ENCODE measurements at places on chromosomes 1 and 21.

DNA sequence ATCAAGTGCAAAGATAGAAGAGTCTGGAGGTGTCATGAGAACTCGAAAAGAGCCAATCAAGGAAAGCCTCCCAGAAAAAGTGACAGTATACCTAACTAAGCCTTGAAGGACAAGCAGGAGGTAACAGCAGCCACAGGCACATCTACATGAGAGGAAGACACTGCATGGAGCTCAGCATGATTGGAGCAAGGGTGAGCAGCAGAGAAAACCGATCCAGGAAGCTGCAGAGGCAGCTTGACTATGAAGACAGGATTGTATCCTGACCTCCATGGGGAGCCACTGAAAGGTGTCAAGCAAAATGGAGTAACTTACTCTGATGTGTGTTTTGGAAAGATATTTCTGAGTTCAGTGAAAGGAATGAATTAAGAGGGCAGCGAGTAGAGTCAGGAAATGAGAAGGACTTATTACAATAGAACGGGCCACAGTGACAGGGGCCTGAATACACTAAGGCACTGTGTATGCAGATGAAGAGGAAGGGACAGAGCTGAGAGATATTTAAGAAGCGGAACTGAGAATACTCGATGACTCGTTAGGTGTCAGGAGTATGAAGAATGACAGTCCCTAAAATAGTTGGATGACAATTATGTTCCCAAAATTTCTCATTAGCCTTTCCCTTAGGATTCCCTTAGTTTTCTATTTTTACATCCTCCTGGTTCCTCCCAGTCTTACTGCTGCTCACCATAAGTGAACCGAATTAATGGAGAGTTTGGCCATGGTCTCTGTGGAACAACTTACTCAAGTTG is 139.3 kb upstream of the NFIA start:
- DNase-seq, result no peak

DNA sequence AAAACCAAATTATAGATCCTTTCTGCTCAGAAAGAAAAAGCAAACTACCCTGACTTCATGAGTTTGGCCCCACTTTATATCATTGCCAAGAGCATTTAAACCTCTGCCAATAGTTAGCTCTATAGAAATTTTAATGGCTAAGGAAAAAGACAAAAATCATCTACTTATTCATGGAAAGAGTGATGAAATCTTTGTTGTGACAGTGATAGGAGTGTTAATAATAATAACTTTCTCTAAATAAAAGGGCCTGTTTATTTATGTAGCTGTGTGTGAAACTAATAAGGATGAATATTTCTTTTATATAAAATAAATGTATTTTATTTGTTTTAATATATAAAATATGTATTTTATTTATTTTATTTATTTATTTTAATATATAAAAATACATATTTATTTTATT is 6.4 kb downstream of the CHODL start:
- no peak for DNase-seq

DNA sequence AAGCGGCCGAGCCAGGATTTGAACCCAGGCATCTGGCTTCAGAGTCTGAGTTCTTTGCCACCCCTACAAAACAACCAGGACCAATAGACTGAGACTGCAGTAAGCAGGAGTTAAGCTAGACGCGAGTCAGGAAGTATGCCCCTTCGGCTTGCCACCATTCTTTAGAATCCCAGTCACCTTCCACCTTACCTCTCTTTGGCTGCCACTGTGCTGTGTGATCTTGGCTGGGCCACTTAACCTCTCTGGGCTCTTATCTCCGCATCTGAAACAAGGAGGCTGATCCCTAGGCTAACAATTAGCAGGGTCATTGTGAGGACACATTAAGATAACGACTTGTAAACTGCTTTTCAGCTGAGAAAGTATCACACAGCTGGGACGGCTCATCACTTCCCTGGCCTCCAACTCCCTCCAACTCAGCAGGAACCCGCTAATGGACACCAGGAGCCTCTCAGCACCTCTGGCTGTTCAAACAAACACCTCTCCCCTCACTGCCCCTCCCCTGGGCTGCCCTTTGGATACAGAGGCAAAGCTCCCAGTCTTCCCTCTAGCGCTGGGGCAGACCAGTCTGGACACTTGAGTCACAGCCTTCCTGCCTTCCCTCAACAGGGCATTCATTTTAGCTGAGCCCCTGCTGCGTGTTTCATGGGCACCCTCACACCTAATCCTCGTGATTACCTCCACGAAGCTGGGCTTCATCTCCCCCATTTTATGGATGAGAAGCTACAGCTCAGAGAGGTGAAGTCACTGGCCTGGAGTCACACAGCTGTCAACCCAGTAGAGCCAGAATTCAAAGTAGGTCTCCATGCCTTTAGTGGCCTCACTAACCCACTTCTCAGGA is 83.2 kb downstream of the CAMK2N1 start:
- DNase-seq, result no peak

DNA sequence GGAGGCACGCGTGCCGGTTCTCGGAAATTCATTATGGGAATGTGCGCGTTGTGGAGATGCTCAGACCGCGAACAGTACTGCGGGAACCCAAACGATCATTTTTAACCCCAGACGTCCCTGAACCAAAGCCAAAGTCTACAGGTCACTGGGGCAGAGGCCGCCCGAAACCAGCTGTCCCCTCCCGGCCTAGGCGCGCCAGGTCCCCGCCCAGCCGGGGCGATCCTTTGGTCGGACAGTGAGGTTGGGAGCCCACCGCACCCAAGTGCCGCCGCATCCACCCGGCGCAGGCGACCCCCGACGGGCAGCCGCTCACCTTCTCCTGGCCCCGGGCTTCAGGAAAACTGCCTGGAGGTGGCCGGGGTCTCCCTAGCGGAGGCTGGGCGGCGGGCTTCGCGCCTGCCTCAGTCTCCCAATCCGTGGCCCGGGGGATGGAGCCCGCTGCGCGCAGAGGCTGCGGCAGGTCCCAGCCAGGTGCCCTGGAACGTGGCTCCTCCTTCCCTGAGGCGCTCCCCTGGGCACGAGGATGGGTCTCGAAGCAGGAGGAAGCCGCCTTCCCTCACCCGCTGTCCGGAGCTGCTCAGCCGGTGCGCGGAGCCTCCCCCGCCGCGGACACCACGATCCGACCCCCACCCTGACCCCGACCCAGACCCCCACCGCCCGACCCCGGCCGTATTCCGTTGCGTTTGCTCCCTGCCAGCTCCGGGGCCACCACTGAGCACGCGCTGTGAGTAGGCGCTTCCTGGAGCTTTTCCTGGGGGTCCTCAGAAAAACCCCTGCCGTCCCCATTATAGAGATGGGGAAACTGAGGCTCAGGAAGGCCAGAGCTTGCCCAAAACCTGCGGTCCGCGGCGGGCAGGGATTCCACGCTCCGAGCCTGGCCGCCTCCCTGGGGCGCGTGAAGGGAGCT is 8.1 kb upstream of the SLX9 start:
- DNase-seq, result no peak

DNA sequence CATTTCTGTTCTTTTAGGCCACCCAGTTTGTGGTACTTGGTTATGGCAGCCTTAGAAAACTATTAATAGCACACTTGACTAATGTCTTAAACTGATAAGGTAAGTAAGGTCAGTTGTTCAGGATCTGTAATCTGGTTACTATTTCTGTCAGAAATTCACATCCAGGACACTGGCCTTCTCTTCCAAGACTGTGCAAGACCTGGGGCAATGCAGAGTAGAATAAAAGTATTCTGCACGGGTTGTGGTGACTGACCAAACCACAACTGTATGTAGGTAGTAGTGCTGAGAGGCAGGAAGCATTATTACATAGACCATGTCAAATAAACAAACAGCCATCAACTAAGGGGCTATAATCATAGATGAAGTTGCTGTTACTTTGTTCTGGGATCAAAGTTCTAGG is 46.7 kb downstream of the WARS2 start:
- no peak for DNase-seq

- DNase-seq, result no peak
These were observed 40.1 kb downstream of the ACTL8 start for GRCh38 chr1:17795081-17795809.

DNA sequence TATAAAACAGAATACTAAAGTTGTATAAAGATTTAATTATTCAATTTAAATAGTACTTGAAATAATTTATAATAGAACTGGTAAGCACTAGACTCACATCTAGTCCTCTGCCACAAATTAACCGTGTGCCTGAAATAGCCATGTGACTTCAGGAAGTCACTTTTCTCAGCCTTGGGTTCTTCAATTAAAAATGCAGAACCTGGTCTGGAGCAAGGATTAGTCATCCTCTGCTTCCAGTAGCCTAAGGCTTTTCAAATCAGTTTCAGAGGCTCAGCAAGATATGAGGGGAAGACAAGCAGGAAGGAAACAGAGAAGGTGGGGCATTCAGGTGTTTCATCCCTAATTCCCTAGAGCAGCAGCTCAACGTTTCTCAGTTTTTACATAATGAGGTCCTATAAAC is 23.0 kb downstream of the DPH5 start:
- no peak for DNase-seq

GRCh38 chr1:77986810-77987209 is 7.9 kb upstream of the FUBP1 start:
- DNase-seq, result no peak

- DNase-seq, result no peak
These were observed 1.4 kb upstream of the EPHB2 start for GRCh38 chr1:22709227-22709626.

- no peak for DNase-seq
These were observed 185.4 kb upstream of the AJAP1 start for GRCh38 chr1:4468804-4469514.

DNA sequence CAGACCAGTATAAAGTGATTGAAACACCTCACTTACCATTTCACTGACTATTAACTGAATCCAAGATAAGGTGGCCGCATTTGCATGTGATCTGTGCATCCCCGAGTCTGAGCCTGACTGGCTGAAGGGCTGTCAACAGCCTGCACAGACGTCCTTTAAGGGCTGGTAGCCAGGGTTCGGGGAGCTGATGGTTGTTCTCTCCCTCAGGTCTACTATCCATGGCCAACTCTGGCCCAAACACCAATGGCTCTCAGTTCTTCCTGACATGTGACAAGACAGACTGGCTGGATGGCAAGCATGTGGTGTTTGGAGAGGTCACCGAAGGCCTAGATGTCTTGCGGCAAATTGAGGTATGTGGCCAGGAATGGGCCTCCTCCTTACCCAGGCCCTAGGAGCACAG is 14.0 kb downstream of the PPIE start:
- DNase-seq, result no peak

DNA sequence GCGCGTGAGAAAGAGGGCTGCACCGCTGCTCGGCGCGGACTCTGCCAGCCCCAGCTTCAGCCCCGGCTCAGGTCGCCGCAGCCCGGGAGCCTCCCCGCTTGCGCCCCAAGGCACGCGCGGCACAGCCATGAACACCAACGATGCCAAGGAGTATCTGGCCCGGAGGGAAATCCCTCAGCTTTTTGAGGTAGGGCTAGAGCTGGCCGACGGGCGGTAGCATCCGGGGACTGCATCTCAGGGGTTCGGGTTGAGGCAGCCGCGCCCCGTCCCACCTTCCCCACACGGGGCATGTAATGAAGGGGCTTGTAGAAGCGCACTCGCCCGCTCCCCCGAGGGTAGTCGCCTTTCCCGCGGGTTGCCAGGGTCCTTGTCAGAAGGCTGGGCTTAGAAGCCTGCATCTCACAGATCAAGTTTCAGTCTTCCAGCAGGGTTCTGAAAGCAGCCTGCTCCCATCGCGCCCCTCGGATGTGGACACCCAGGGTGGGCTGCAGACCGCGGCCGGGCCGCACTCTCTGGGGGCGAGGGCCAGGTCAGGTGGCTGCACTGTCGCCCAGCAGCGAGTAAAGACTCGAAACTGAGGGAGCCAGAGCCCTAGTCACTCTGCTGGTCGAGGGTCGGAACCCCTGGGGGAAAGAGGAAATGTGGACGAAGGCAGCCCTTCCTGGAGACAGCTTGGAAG is 507 bp downstream of the AK5 start:
- DNase-seq, result no peak

DNA sequence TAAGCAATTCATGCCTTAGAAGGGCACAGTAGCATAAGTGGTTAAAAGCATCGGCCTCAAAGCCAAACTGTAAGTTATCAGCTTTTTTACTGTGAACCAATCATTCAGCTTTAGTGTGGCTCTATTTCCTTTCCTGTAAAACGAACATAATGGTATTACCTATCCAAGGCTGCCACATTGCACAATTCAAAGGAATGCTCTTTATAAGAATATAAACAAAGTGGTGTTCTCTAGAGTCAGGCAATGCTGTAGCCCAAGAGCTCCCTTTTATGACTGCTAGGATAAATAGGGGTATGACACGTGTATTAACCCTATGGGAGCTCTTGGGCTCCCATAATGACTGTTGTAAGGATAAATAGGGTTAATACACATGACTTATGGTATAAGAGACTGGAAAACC is 25.4 kb downstream of the INTS7 start:
- no peak for DNase-seq

- DNase-seq, result no peak
These were observed 42.4 kb downstream of the PTPRC start for GRCh38 chr1:198681252-198681651.

GRCh38 chr21:43721206-43721605 is 2.3 kb downstream of the PDXK start:
- DNase-seq, result no peak

Data from NCI-H1417 treated with DMSO at 0.1 percent for 48 hours (cell line).